ENCODE measurements at places on chromosomes 4 and X.
A peak's percentile ranks its signal among the peaks of the same experiment; 100 is the strongest.

DNA sequence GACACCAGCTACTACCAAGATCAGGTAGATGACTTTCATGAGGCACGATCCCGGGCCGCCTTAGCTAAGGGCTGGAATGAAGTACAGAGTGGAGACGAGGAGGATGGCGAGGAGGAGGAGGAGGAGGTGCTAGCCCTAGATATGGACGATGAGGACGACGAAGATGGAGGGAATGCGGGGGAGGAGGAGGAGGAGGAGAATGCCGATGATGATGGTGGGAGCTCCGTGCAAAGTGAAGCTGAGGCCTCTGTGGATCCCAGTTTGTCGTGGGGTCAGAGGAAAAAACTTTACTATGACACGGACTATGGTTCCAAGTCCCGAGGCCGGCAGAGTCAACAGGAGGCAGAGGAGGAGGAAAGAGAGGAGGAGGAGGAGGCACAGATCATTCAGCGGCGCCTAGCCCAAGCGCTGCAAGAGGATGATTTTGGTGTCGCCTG lies 481 bp downstream of the UTP3 start:
- DNase-seq = peak; percentile 55

GRCh38 chr4:29927895-29928294 lies 792.3 kb upstream of the PCDH7 start:
- no peak for DNase-seq

- DNase-seq = no peak
These were observed 108.8 kb upstream of the RASGEF1B start for GRCh38 chr4:81580346-81580993.

- no peak for DNase-seq
These were observed 103.3 kb downstream of the IL15 start for GRCh38 chr4:141739636-141740035.

- DNase-seq = no peak
These were observed 53.4 kb downstream of the GRXCR1 start for GRCh38 chr4:42945874-42946273.

GRCh38 chr4:67198727-67199126 lies 346.6 kb downstream of the CENPC start:
- peak; percentile 47 for DNase-seq

GRCh38 chr4:43234626-43235415 lies 342.3 kb downstream of the GRXCR1 start:
- no peak for DNase-seq

GRCh38 chr4:100649417-100649816 lies 131.6 kb upstream of the EMCN start:
- DNase-seq = peak; percentile 52

DNA sequence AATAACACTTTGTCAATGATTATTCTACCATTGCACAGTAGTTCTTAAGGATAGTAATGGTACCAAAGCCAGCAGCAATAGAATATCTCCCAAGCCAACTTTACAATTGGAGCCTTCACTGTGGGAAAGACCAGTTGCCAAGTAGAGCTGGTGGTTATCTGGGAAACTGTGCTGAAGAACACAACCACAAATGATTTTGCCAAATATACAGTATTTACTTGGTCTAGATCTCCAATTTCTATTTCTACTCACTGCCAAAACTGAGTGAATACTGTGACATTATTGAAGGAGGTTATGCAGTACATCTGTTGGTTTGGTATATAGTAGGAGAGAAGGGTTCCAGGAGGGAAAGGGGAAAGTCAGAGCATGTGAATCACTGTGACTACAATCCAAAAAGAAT lies 3.8 kb downstream of the TET2 start:
- no peak for DNase-seq

- DNase-seq = no peak
These were observed 255.2 kb upstream of the SFRP2 start for GRCh38 chr4:154044108-154044531.

DNA sequence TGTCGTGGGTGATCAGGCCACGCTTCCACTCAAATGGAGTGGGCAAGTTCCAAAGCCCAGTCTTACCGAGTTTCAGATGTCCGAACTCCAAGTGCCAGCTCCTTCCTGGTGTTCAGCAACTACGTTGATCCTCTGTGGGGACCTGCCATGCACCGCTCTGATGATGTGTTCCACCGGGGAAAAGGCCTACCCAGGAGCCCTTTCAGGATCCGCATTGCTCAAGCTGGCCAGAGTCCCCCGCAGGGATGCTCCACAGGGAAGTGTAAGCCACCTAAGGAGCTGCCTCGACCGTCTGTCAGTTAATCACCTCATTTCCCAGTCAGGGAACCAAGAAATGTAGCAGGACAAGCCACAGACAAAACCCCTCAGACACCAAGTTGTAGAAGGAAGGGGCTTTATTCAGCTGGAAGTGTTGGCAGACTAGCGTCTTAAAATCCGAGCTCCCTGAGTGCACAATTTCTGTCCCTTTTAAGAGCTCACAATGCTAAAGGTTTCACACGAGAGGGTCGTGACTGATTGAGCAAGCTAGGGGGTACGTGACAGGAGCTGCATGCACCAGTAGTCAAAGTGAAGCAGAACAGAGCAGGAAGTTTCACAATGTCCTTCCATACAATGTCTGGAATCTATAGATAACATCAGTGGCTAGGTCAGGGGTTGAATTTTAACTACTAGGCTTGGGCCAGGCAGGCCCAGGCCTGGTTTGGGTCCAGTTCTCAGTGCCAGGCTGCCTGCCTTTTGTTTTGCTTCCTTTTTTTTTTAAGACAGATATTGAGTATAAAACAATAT lies 126.2 kb upstream of the ZDHHC15 start:
- DNase-seq = no peak

GRCh38 chrX:151790481-151791160 lies 56.1 kb downstream of the CNGA2 start:
- DNase-seq = no peak

DNA sequence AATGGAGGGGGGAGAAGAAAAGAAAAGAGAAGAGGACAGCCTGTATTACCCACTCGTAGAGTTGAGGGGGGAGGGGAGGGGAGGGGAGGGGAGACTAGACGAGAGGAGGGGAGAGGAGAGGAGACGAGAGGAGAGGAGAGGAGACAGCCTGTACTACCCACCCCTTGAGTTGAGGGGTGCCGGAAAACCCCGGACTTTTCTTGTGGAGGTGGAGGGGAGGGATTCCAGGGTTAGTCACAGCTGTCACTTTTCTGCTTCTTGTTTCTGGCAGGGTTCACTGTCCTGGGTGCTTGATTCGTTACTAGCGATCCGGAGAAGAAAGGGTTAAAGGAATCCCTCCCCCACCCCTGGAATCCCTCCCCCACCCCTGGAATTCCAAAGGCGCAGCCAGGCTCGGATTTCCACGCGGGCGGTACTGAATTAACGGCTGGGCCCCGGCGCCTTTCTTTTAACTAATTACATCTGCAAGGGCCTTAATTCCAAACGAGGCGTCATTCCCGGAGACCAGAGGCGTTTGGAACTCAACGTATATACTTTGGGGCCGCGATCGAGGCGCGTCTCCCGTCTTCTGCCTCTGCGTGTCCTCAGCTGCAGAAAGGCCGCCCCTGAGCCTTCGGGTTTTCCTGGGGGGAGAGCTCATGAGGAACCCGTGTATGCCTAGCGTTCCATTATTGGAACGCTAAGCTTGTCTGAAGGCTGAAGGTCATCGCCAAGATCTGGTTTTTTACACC lies 20.1 kb upstream of the CSF2RA start:
- peak; percentile 75 for DNase-seq

DNA sequence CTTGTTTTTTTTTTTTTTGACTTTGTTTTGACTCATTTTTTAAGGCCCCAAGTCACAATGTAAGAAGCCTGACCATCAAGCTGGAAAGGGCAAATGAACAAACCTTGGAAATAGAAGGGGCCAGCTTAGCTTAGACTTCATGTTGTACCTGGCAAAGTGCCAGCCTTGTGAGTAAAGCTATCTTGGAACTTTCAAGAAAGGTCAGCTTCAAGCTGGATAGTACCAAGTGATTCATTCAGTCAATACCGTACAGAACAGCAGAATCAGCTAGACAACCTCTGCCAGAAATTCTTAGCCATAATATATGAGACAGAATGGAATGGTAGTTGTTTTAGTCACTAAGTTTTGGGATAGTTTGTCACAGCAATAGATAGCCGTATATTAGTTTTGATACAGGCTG lies 1492.2 kb upstream of the TENM3 start:
- DNase-seq = no peak

GRCh38 chrX:16124201-16124600 lies 836 bp downstream of the GRPR start:
- DNase-seq = no peak

DNA sequence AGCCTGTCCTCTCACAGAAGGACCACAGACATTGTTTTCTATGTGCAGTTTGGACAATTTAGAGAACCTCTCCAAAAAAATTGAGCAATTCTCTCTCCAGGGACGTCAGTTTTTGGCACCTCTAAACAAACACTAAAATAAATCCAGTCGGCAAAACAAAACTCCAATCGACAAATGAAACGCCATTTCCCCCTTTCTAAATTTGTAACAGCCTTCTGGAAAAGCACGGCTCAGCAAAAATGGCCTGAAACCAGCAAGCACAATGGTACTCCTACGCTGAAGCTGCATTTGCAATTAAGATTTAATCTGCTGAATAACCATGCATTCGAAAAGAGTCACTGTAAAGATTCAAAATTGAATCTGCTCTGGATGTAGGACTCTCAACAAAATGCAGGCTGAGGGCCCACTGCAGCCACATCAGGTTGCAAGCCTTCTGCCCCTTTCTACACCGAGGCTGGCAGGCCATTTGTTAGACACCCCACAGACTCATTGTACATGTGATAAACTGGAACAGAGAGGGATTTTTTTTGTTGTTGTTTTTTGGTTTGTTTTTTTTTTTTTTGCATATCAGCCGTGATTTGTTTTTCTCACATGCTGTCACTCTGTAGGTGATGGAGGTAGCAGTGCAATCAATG lies 79.9 kb upstream of the MAP3K15 start:
- no peak for DNase-seq

DNA sequence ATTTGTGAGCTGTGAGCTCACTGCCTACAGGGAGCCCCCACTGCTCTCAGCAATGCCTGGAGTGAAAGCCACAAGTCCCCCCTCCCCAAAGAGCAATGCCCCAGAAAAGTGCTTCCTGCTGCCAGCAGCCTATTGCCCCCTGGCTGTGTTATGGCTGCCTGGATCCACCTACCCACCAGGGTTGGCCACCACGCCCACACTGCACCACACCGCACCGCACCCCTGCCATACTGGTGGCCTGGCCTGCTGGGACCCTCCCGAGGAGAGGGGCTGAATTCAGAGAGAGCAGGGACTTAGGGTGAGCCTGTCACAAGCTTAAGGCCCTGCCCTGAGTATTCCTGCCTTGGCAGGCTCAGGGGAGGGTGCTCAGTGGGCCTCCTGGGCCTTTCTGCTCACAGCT lies 4.3 kb downstream of the CFAP99 start:
- DNase-seq = peak; percentile 48

GRCh38 chrX:115940888-115941332 lies 229.6 kb upstream of the AGTR2 start:
- DNase-seq = peak; percentile 73

- no peak for DNase-seq
These were observed 9.3 kb downstream of the TMEM255A start for GRCh38 chrX:120301960-120302359.

DNA sequence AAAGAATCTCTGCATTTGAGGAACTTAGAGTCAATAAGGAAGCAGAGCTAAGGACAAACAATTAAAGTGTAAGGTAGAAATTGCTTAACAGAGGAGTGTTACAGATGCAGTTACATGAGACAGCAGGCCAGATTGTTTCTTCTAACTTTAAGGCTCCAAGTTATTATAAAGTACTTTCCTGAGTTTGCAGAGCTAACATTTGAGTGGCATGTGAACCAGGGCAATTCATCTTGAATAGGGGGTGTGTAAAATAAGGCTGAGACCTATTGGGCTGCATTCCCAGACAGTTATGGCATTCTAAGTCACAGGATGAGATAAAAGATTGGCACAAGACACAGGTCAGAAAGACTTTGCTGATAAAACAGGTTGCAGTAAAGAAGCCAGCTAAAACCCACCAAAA lies 7.6 kb upstream of the LNX1 start:
- no peak for DNase-seq

DNA sequence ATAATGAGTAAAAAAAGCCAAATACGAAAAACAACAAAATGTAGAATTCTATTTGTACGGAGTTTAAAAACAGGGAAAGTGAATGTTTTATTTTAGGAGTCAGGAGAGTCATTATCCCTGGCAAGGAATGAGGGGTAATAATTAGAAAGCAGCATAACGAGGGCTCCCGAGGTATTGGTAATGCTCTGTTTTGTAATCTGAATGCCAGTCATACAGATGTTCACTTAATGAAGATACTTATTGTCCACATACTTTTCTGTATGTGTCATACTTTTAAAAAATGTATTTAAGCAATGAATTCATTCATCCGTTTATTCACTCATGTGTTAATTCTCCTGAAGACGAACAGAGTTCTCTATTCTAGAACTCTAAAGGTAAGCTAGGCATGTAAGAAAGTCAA lies 87.8 kb upstream of the BMP2K start:
- no peak for DNase-seq

- DNase-seq = no peak
These were observed 124.9 kb downstream of the IRF2 start for GRCh38 chr4:184349283-184350039.

DNA sequence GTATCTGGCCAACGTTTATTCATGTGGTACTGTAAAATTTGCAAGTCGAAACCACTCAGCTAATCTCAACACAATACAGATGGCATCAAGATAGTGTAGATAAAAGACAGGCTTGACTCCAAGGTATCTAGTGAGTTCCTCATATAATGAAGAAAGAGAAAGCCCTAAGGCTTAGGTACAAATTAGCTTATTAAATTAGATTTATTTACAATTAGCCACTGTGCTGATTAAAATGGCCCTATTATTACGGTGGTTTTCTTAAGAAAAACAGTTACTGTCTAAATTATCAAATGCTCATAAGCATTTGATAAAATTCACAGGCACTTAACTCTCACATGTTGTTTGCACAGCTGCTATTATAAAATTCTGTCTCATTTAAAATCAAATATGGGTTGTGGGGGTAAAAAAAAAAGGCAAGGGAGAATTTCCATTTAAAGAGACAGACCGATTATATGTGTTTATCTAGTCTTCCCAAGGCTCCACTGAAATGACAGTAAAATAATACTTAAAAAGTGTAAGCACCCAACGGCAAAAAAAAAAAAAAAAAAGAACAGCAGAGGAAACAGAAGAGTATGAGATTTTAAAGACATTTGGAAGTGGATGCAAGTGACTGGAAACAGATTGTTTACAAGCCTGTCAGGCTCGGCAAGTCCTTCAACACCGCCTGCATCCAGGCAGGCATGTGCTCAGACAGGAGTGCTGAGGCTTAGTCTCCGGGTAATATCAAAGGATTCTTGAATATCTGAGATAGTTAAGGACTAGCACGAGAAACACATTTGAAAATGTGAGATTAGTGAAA lies 55.1 kb downstream of the FAM13A start:
- peak; percentile 26 for DNase-seq

DNA sequence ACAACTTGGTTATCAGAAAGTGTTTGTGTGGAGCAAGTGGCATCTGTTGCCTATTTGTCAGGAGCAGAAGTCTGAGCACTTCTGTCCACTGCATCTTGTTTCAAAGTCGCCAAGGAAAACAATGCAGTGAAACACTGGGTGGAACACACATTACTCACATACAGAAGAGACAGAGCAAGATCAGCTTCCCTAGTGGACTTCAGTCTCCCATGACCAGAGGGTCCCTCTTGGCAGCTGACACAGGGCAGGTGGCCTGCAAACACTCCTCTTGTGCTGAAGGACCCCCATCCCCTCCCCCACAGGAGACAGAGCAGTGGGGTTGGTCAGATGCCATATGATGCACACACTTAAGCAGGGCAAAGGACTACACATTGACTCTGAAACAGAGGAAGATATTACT lies 3.6 kb upstream of the BBS12 start:
- peak; percentile 79 for DNase-seq
